ENCODE measurements at places on chromosomes 11 and 22.
A peak's percentile ranks its signal among the peaks of the same experiment; 100 is the strongest.

DNA sequence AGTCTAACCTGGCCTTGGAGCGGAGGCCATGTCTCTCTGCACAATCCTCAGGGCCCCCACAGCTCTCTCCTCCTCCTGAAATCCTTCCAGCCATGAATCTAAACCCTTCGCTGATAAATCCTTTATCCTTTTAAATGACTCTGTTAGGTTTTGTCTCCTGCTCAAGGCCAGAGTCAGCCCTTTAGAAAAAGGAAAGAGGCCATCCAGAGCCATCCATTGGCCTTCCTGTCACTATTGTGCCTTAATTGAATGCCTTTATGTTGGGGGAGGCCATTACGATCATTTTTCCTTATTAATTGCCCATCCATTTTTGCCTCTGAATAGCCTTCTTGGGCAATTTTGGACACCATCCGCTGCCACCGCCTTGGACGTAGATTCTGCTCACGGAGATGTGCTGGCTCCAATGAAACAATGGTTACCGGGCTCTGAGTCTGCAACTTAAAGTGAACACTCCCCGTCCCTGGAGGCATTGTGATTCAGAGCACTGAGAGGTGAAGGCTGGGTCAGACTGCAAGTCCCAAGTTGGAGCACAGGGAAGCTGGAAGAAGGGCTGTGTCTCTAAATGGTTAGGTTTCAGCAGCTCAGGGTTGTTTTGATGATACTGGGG is 213.0 kb upstream of the E2F8 start:
- no peak for DNase-seq
- no peak overlapping the region for H3K4me3 ChIP-seq
- peaks cover 1% of the 10 kb centered on the region for H3K36me3 ChIP-seq
- H3K27ac ChIP-seq = no peak overlapping the region

GRCh38 chr22:48694296-48694883 is 1133.3 kb downstream of the BRD1 start:
- no peak for DNase-seq
- no peak overlapping the region for H3K27ac ChIP-seq
- H3K4me1 ChIP-seq = no peaks in the 10 kb centered on the region
- no peaks in the 10 kb centered on the region for H3K36me3 ChIP-seq
- H3K27me3 ChIP-seq = peaks cover 5% of the 10 kb centered on the region
- no peak overlapping the region for H3K4me3 ChIP-seq

GRCh38 chr22:36415415-36416168 is 27.8 kb upstream of the MYH9 start:
- no peaks in the 10 kb centered on the region for H3K36me3 ChIP-seq
- H3K4me1 ChIP-seq = peaks cover 14% of the 10 kb centered on the region
- no peak overlapping the region for H3K27ac ChIP-seq

DNA sequence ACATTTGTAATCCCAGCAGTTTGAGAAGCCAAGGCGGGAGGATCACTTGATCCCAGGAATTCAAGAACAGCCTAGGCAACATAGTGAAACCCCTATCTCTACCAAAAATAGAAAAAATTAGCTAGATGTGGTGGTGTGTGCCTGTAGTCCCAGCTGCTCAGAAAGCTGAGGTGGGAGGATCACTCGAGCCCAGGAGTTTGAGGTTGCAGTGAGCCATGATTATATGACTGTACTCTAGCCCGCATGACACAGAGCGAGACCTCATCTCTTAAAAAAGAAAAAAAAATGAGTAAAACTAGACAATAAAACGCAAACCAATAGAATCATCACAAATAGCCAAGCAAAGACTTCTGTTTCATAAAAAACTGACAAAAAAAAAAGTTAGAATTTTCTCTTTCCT is 21.8 kb downstream of the NUCB2 start:
- peaks cover 16% of the 10 kb centered on the region for H3K4me1 ChIP-seq
- H3K27me3 ChIP-seq = no peaks in the 10 kb centered on the region
- no peaks in the 10 kb centered on the region for H3K36me3 ChIP-seq
- DNase-seq = no peak

- peak overlapping the region; percentile 89 for H3K27ac ChIP-seq
- no peak for DNase-seq
Measured at GRCh38 chr11:65444314-65445051, 21.9 kb downstream of the NEAT1 start.

- no peak overlapping the region for H3K27ac ChIP-seq
- no peak overlapping the region for H3K4me3 ChIP-seq
- no peak for DNase-seq
- peaks cover 6% of the 10 kb centered on the region for H3K36me3 ChIP-seq
- no peaks in the 10 kb centered on the region for H3K27me3 ChIP-seq
- H3K4me1 ChIP-seq = peaks cover 17% of the 10 kb centered on the region
Measured at GRCh38 chr22:30955153-30955552, 13.4 kb downstream of the MORC2 start.

DNA sequence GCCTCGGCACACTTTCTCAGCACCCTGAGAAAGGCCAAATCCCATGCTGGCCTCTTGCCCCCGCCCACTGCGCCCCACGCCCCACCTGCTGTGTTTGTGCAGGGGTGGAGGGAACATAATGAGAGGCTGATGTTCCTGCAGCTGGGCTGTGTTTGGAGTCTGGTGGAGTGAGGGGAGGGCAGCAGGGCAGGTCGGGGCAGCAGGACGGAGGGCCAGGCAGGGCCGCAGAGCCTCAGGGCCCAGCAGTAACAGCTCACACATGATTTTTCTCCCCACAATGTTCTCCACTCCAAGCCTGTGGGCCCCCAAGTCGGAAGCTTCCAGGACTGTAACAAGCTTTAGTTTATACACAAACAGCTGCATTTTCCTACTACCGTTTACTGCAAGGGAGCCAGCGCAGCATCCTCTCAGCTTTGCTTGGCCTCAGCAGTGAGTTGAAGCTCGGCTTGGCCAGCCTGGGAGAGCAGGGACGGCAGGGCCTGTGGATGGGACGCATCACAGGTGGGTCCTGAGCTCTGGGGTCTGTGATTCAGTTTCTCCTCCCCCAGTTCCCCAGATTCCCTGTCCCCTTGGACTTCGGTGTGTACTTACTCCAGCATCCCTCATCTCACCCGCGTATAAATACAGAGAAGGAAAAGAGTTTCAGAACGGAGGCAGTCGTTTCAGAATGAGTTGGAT is 51.0 kb downstream of the RPUSD4 start:
- H3K4me1 ChIP-seq = peaks cover 2% of the 10 kb centered on the region
- no peaks in the 10 kb centered on the region for H3K36me3 ChIP-seq
- no peak overlapping the region for H3K27ac ChIP-seq
- no peak overlapping the region for H3K4me3 ChIP-seq

GRCh38 chr11:71435278-71435951 is 12.8 kb downstream of the DHCR7 start:
- DNase-seq = no peak
- H3K27me3 ChIP-seq = no peaks in the 10 kb centered on the region

GRCh38 chr22:26918226-26918625 is 260.8 kb downstream of the MIAT start:
- no peaks in the 10 kb centered on the region for H3K4me1 ChIP-seq
- H3K4me3 ChIP-seq = no peak overlapping the region

- peaks cover 8% of the 10 kb centered on the region for H3K4me1 ChIP-seq
- H3K27ac ChIP-seq = no peak overlapping the region
- H3K4me3 ChIP-seq = no peak overlapping the region
- H3K36me3 ChIP-seq = no peaks in the 10 kb centered on the region
- peaks cover 63% of the 10 kb centered on the region for H3K27me3 ChIP-seq
Measured at GRCh38 chr11:62919898-62920640, 1.1 kb downstream of the CHRM1 start.

DNA sequence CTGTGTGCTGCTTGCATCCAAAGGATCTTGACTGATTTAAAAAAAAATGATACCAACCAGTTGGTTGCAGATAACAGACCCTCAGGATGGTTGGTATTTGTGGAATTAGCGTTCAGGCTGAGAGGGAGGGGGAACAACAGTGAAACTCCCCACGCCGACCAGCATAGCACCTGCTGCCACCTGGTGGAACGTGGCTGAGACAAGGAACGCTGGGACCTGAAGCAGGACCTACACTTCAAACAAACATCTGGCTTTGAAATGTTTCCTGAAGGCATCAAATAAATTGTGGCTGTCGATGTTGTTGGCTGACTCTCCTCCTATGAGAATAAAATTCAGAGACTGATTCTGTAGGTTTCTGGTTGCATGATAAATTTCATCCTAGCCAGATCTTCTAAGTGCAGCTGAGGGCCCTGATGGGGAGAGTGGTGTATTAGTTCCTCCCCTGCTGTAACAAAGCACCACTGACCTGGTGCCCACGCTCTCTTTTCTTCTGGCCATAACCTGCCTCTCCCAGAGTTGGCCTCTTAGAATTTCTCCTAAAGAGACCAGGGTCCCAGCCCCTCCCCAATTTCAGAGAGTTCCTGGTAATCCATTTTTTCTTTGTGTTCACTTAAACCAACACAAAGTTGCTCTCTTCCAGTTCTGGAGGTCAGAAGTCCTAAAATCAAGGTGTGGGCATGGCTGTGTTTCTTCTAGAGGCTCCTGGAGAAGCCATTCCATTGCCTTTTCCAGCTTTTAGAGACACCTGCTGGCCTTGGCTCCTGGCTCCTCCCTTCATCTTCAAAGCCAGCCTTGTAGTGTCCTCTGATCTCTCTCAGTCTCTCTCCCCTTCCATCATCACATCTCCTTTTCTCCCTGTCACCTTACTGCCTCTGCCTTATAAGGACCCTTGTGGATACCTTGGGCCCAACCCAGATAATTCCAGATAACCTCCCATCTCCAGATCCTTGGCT is 17.3 kb downstream of the APOL2 start:
- peak overlapping the region; percentile 33 for H3K4me3 ChIP-seq
- peak overlapping the region; percentile 9 for H3K27ac ChIP-seq
- peak; percentile 22 for DNase-seq

- H3K27ac ChIP-seq = no peak overlapping the region
- H3K4me1 ChIP-seq = no peaks in the 10 kb centered on the region
- no peak overlapping the region for H3K4me3 ChIP-seq
- no peaks in the 10 kb centered on the region for H3K36me3 ChIP-seq
- no peak for DNase-seq
Measured at GRCh38 chr11:43975629-43976028, 33.2 kb downstream of the C11orf96 start.

- no peaks in the 10 kb centered on the region for H3K36me3 ChIP-seq
- H3K27ac ChIP-seq = no peak overlapping the region
- H3K4me1 ChIP-seq = peaks cover 9% of the 10 kb centered on the region
- H3K4me3 ChIP-seq = no peak overlapping the region
- H3K27me3 ChIP-seq = peaks cover 8% of the 10 kb centered on the region
- no peak for DNase-seq
Measured at GRCh38 chr11:9714272-9714940, 50.5 kb downstream of the SWAP70 start.

DNA sequence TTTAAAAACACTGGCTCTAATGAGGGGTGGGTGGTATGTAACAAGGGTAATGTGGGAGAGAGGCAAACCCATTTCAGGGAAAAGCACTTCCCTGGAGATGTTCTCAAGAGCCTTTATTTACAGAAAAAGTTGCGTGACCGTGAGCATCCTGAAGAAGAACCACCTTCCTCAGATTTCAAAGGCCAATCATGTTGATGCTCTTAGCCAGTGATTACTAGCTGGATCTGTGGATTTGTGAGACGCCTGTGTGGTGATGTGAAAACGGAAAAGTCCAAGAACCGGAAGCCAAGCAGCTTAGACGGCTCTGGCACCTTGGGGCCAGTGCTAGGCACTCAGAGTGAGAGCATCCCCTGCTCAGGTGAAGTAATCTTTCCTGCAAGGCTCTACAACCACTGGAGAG is 12.6 kb upstream of the UBASH3B start:
- H3K27me3 ChIP-seq = no peaks in the 10 kb centered on the region
- no peak for DNase-seq
- H3K4me3 ChIP-seq = no peak overlapping the region
- no peak overlapping the region for H3K27ac ChIP-seq
- peaks cover 2% of the 10 kb centered on the region for H3K36me3 ChIP-seq

DNA sequence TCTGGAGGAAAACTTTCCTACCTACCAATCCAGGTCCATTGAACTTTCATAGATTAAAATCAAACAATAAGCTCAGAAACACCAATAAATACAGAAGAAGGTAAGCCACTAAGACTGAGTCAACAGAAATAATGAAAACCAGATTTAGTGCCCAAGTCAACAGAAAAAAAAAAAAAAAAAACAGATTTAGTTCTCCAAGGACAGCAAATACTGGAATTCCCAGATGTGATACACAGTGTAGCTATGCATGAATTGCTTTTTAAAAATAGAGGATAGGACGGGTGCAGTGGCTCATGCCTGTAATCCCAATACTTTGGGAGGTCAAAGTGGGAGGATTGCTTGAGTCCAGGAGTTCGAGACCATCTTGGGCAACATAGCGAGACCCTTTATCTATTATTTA is 15.7 kb downstream of the DMC1 start:
- H3K27me3 ChIP-seq = no peaks in the 10 kb centered on the region
- H3K4me3 ChIP-seq = no peak overlapping the region
- H3K27ac ChIP-seq = no peak overlapping the region

DNA sequence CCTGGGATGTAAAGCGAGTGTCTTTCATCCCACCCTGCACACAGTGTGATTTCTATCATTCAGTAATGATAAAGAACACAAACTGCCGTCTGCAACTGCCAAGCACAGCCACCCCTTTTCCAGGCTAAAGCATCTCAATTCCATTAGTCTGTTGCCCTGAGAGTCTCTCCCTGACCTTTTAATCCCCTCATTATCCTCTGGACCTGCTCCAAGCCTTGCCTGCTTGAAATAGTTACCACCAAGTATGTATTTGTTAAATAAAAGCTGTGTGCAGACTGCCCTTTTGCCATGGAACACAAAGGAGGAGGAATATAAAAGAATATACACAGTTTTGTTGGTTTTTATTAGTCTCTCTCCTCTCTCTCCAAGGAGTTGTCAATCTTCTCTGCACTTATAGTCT is 13.0 kb downstream of the GRAP2 start:
- DNase-seq = no peak
- no peak overlapping the region for H3K27ac ChIP-seq
- no peaks in the 10 kb centered on the region for H3K27me3 ChIP-seq
- peaks cover 77% of the 10 kb centered on the region for H3K4me1 ChIP-seq

DNA sequence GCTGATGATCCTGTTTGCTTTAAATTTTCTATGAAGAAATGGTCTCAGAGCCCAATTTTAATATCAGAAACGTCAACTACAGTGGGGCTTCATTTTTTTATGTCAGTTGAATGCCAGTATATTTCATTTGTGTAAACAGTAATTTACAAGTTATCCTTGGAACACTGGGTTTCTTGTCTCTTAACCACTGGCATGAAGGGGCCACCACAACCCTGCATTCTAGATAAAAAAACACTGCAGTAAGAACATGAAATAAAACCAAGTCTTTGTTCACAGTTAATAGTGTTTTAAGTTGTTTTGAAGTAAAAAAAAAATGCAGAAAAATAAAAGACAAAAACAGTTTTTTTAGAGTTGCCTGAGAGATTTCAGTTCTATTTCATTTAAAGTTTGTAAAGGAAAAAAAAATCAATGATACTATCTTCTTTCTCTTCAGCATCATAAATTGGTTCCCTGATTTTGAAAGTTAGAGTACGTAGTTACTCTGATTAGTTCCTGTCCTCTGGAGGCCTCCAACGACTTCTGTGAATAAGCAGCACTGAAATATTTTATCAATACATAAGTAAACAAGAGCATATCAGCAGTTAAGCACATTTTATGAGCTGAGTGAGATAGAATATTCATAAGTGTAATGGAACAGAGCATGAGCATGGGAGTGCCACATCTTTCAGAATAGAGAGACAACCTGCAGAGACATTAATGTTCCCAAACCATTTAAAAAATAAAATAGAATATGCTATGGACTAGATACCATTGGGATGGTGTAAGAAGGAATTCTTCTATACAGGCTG is 7.8 kb upstream of the DDI1 start:
- H3K4me3 ChIP-seq = no peak overlapping the region
- H3K27me3 ChIP-seq = no peaks in the 10 kb centered on the region
- DNase-seq = no peak
- H3K27ac ChIP-seq = no peak overlapping the region
- H3K4me1 ChIP-seq = no peaks in the 10 kb centered on the region
